Fibroblast of villous mesenchyme (primary cell): ENCODE measurements at places on chromosomes 1 and 21. TPM values are rescaled to one million over a fixed set of nuclear protein-coding genes. Genes with fewer than 3 reads are reported as not detected.
A peak's percentile ranks its signal among the peaks of the same experiment; 100 is the strongest.

DNA sequence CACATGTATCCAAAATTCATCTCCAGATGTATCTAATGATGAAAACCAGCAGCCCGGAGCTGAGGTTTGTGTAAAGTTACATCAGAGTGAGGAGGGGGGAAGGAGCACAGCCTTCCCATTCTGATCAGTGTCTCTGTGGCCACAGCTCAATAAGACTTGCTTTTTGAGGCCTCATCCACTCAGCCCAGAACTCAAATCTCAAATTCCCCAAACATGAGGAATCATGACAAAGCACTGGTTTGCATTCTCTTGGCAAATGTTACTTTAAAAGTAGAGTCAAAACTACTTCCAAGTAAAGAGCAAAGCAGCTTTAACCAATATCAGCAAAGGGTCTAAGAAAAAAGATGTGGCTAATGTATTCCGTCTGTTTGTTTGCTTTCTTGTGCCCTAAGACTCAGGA lies 30.9 kb downstream of the CCN1 start:
- DNase-seq = peak; percentile 88

- no peak for DNase-seq
Measured at GRCh38 chr1:223326776-223327175, 37.2 kb downstream of the SUSD4 start.

DNA sequence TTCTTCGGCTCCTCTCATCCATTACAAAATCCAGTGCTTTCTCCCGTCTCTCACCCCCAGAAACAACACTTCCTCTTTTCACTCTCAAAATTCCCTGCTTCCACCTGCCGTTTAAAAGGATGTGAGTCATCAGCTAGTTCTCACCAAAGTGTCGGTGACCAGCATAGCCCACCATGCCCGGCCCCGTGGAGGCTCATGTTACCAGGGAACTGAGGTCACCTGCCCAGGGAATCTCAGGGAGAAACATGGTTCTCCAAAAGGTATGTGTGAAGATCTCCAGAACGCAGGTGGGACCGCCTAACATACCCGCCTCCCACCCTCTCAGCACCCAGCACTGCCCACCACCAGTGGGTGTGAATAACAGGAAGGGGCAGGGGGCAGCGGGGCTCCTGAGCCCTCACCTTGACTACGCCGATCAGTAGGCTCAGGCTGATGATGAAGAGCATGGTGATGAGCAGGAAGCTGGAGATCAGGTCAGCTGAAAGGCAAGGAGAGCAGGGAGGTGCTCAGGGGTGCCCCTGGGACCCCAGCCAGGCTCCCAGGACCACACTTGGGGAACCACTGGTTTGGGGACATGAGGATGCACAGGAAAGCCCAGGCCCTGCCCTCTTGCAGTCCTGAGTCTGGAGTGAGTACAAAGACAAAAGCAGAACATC lies 16.2 kb downstream of the LAPTM5 start:
- no peak for DNase-seq

DNA sequence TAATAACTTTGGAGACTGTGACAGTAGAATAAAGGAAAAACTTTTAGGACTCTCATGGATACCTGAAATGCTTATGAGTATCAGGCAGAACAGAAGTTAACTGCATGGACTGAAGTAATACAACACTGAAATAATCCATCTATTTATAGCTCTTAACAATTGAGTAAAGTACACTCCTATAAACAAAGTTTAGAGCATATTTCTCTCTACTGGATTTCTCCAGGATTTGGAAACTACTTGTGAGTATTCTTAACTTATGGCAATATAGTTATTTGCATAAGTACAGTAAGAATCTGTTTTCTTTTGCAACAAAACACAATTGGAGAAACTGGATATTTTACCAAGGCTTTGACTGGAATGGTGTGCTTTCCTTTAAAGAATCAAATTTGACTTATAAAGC lies 9.9 kb upstream of the CD48 start:
- no peak for DNase-seq

DNA sequence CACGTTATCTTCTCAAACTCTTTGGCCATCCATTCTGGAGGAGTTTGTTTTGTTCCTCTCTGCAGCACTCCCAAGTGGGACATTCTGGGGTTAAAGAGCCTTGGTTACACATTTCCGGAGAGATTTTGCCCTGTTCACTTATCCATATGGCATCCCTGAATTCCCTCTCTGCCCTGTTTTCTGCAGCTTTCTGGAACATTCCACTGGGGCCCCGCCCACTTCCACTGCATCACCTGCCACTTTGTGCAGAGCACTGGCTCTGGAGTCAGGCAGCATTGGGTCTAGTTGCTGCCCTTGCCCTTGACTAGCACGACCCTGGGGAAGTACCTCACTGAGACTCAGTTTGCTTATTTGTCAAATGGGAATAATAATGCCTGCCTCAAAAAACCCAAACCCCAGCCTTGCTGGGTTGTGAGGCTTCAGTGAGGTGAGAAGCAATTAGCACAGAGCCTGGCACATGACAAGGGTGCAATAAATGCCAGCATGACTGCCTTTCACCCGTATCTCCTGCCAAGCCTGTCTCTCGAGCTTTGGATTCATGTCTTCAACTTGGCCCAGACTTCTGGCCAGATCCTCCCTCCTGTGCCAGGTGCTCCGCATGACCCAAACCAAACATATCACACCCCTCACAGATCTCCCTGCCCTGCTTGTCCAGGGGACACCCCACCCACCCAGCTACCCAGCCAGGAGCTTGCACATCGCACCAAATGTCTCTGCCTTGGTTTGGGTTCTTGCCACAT lies 38.3 kb downstream of the IL6R start:
- DNase-seq = no peak

GRCh38 chr1:54230507-54231339 lies 30.8 kb downstream of the MRPL37 start:
- no peak for DNase-seq

- DNase-seq = peak; percentile 57
Measured at GRCh38 chr1:159945483-159946241, at the start of gene IGSF9. Gene IGSF9 (minus strand): TSS chr1:159945613. CDS start chr1:159943454, 2,159 bp downstream.

DNA sequence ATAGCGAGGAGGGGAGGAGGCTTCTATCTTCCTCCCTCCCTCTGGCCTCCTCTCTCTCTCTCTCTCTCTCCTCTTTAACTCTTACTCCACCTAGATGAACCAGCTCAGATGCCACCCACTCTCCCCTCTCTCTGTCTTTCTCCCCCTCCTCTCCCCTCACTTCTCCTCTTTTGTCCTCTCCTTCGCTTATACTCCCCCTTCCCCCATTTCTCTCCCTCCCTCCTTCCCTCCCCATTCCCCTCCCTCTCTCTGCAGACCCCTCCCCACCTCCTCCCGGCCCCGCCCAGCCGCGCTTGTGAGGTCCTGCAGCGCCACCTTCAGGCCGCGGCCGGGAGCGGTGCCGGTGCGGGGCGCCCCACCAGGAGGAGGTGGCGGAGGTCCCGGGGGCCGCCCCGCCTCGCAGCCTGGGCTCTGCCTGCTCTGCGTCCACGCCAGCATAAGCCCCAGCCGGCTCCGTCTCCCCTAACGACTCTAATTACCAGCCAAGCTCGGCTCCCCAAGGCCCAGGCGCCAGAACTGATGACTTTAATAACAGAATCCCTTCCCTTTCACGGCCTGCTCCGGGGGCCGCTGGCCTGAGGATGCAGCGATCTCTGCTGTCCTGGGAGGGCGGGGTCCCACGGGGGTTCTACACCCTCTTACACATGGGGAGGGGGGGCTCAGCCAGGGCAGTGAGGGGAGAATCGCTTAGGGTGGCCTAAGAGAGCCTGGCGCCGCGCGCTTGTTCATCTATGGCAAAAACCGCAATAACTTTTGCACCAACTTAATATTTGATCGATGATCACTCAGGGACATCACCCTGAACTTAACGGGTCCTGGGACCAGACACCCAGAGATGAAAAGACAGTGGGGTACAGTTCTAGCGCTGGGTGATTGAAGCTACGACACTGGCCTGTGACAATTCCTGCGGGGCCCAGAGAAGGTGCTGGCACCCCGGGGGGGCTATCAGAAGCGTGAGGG lies 637.3 kb downstream of the MATN1 start:
- DNase-seq = peak; percentile 49

DNA sequence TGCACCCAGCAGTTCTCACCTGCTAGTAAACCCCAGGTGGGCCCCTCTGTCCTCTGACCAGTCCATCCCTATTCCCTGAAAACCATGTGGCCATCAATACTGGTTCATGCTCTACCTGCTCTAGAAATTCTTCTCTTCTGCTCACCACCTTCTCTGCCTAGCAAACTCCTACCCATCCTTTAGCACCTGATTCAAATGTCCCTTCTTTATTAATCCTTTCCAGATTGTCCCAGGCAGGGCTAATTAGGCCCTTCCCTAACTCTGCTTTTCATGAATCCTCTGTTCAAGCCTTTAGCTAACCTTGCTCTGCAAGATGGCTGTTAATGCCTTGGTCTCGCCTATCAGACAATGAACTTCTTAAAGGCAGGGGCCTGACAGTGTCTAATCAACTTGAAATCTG lies 62.1 kb upstream of the TRABD2B start:
- DNase-seq = no peak

DNA sequence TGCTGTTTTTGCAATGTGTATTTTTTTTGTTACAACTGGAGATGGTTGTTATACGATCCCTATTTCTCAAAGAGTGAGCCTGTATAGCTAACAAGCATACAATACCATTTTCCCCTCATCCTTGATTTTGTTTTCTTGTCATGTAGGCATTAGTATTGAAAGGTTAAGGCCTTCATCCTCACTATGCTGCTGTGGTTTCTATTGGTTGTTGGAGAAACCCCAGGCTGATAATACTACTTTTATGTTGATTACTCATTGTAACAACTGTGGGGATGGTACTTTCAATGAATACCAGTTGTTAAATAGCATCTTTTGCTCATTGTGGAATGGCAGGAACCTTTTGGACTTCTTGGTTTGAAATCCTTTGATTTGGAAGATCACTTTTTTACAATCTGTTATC lies 39.0 kb upstream of the MACF1 start:
- no peak for DNase-seq

GRCh38 chr1:9482816-9483572 lies 56.3 kb upstream of the SLC25A33 start:
- DNase-seq = no peak

DNA sequence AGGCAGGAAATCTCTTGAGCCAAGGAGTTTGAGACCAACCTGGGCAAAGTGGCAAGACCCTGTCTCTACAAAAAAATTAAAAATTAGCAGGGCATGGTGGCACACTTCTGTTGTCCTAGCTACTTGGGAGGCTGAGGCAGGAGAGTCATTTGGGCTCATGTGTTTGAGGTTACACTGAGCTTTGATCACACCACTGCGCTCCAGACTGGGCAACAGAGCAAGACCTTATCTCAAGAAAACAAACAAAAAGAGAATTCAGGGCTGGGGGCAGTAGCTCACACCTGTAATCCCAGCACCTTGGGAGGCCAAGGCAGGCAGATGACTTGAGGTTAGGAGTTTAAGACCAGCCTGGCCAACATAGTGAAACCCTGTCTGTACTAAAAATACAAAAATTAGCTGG lies 17.8 kb upstream of the SLC16A1 start:
- DNase-seq = no peak

DNA sequence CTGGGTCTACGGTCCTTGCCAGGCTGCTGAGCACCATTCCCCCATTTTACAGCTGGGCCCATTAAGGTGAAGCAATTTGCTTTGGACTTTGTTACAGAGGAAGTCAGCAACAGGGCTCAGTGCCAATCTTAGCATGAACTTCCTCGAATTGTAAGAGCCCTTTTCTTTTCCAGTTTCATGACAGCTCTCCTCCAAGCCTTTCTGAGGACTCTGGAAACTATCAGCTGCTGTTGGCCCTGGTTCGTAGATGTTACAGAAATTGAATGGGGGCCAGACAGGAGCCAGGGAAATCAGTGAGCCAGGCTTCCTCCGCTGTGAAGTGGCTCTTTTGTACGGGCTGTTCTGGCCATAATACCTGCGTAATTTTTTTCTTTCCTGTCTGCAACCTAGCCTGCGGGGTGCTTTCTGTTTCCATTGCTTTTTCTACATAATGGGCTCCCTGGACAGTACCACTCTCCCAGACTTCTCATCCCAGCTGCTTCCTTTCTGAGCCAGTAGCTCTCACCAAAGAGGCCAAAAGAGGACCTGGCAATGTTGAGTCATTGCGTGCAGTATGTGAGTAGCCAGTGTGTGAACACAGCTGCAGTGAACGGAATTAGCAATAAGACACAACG lies 386.3 kb downstream of the DISC1 start:
- peak; percentile 82 for DNase-seq

GRCh38 chr1:68551459-68551858 lies 54.6 kb upstream of the DEPDC1 start:
- DNase-seq = no peak

- DNase-seq = no peak
Measured at GRCh38 chr1:151763990-151764389, 694 bp upstream of the MRPL9 start.

- no peak for DNase-seq
Measured at GRCh38 chr1:217484871-217485270, 146.0 kb downstream of the GPATCH2 start.

DNA sequence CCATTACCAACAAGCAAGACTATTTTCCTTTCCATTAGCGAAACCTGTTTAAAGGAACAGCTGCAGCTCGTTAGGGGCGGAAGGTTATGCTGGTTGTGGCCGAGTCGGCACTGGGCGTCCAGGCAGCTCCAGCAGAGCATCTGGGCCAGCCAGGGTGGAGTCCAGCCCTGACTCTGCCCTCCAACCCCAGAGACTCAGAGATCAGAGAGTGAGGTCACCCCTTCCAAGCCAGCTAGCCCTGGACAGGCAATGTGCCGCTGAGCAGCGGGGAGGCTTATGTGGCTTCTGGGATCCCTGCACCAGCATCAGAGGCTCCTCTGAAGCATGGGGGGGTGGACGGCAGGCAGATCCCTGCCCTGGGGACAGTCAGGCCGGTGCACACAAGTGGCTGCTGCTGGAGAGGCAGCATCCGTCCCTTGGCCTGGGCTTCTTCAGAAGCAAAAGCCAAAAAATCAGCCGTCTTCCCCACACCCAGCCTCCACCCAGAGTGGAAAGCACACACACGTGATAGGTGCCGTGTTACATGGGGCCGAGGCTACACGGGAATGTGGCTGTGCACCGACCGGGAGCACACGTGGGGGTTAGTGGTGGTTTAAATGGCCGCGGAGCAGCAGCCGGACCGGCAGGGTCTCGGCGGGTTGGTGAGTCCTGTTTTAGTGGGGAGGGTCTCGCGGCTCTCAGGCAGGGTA lies 30.1 kb downstream of the SLC66A1 start:
- DNase-seq = peak; percentile 29

DNA sequence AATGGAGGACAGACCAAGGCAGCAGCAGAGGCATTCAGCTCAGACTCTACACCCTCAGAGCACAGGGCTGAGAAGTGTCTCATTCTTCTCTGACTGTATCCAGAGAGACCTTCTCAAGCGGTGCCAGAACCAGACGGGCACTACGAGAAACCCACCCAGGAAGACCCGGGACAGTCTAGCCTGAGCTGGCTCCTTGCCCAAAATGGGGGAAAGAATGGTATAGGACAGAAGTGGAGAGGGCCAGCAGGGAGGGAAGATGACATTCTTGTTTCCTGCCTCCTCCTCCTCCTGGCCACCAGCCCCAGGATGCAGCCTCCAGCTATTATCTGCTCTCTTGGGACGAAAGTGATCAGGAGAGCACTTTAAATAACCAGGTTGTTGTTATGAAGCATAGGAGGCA lies 22.6 kb upstream of the PRELP start:
- DNase-seq = no peak

C1orf94 gene
- total RNA-seq = not detected in 2 replicates

BRDT gene
- under 0.01 and 0.97 TPM in 2 replicates for total RNA-seq

OR2L2 gene
- under 0.01 TPM in 1 of 2 replicates, not detected in the other for total RNA-seq

IFI44 gene
- 4.7 and 5.2 TPM in 2 replicates for total RNA-seq

KRTAP12-2 gene
- not detected in 2 replicates for total RNA-seq

TNFRSF8 gene
- under 0.01 and 0.86 TPM in 2 replicates for total RNA-seq

NMNAT2 gene
- total RNA-seq = 1.3 and 3.9 TPM in 2 replicates

NTRK1 gene
- total RNA-seq = not detected in 2 replicates

BTBD8 gene
- total RNA-seq = 2.3 and 4.3 TPM in 2 replicates
